ENCODE measurements at places on chromosomes 3 and 15.

GRCh38 chr3:110391042-110391441 lies 680.6 kb upstream of the NECTIN3 start:
- no peak for DNase-seq

DNA sequence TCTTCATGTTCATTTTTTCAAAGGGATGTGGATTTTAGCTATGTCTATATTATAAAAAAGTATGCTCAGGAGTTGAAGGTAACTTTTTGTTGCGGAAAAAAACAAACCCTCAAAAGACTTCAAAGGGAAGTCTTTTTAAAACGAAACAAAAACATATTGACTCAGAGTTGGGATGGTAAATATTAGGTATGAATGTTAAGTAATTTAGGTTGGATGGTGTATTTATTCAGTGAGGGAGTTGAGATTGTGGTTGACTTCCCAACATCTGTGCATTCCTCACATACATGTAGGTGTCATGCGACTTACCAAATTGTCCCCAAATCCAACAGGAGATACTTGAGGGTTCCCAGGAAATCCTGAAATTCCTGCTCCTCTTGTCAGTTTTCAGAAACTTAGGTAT lies 32.7 kb upstream of the PLSCR5 start:
- no peak for DNase-seq

GRCh38 chr3:104546301-104546700 lies 820.4 kb upstream of the ALCAM start:
- DNase-seq, result no peak

DNA sequence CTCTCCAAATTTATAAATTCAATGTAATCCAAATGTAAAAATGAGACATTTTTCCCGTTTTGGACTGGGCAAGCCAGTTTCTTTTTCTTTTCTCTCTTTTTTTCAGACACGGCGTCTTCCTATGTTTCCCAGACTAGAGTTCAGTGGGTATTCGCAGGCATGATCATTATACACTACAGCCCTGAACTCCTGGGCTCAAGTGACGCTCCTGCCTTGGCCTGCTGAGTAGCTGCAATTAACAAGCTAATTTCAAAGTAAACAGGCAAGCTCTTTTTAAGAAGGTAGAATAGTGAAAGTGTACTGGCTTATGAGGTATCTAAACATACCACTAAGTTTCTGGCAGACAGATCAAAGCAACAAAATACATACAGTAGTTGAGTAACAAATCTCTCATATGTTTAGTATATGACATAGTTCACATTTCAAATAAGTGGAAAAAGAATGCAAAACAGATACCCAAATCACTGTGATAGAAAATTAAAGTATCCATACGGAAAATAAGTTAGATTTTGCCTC lies 13.5 kb downstream of the HIGD1A start:
- no peak for DNase-seq

- no peak for DNase-seq
These were observed 305.8 kb downstream of the ARPP21 start for GRCh38 chr3:35944926-35945710.

- no peak for DNase-seq
These were observed 375.1 kb upstream of the ROBO2 start for GRCh38 chr3:76664816-76665215.

- DNase-seq, result no peak
These were observed 12.8 kb upstream of the SH3BP5 start for GRCh38 chr3:15345066-15345607.

- no peak for DNase-seq
These were observed 102.8 kb downstream of the KCNH8 start for GRCh38 chr3:19250959-19251610.

DNA sequence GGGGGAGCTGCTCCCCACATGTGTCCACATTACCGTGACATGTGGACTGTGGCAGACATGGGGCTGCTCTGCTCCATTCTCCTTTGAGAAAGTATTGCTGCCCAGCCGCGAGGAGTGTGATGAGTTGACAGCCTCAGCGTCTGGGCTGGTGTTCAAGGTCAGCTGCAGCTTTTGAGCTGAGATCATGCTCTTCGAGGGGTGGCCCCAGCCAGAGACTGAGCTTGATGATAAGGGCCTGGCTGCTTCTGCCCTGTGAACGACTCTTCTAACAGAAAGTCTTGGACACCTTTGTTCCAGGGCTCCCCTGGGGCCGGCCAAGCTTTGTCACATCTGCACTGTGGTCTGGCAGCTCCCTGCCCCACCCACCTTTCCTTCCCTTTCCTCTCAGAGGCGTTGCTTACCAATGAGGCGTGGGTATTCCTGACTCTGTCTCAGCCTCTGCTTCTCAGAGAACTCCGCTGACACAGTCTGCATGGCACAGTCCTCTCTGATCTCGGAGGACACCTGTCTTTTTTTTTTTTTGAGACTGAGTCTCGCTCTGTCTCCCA lies 86.6 kb downstream of the CHRD start:
- no peak for DNase-seq

DNA sequence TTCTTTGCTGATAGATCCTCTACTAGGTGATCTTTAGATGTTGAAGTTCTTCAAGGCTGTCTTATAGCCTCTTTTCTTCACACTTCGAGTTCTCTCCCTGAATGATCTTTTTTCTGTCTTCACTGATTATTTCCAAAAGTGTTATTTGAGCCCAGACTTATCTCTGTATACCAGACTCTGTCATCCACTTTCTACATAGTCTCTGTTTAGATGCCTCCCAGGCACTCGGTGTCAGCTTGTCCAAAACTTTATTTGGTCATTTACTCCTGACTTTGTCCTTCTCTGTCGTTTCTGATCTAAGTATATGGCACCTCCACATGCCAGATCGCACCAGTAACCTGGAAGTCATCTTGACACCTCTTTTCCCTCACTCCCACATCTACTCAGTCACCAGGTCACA lies 27.6 kb downstream of the KLHL18 start:
- DNase-seq, result no peak

Measured in T-helper 9 cell (primary cell).